Heart left ventricle (tissue), 16 donors: ENCODE measurements at places on chromosomes 12 and 14. TPM values are rescaled to one million over a fixed set of nuclear protein-coding genes. Genes with fewer than 3 reads are reported as not detected.

- DNase-seq, result no peak
These were observed 132.4 kb upstream of the CNTN1 start for GRCh38 chr12:40559865-40560264.

Gene INHBC
- 0.03 TPM for polyA plus RNA-seq

Gene BCL11B
- 0.04 TPM for polyA plus RNA-seq

- no peak for DNase-seq
These were observed 75.2 kb downstream of the TNFAIP2 start for GRCh38 chr14:103198131-103199105.

Gene NTN4
- polyA plus RNA-seq, result 27.8 TPM

DNA sequence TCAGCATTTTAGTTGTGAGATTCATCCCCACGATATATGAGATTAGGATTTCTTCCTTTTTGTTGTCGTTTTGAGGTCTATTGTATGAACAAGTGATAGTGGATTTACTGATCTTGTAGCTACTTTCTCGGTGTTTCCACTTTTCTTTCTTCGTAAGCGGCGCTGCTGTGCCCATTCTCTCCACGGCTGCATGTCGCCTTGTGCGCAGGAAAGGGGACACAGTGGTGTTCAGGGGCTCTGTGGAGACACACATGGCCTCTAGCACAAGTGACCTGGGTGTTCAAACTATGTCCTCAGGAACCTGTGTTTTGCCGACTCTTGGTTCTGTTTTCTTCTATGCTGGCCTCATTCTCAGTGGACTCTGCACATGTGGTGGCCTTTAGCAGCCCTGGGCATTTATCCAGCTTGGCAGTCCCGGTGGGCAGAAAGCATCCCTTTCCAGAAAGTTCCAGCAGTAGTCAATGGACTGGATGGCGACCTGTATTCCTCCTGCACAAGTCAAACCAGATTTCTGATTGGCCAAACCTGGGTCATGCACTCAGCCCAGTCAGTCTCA, 18.7 kb downstream of the CKAP4 start:
- no peak for DNase-seq

Gene MCRS1
- polyA plus RNA-seq, result 64.2 TPM

- no peak for DNase-seq
These were observed 95.5 kb upstream of the PDE3A start for GRCh38 chr12:20272801-20273200.

DNA sequence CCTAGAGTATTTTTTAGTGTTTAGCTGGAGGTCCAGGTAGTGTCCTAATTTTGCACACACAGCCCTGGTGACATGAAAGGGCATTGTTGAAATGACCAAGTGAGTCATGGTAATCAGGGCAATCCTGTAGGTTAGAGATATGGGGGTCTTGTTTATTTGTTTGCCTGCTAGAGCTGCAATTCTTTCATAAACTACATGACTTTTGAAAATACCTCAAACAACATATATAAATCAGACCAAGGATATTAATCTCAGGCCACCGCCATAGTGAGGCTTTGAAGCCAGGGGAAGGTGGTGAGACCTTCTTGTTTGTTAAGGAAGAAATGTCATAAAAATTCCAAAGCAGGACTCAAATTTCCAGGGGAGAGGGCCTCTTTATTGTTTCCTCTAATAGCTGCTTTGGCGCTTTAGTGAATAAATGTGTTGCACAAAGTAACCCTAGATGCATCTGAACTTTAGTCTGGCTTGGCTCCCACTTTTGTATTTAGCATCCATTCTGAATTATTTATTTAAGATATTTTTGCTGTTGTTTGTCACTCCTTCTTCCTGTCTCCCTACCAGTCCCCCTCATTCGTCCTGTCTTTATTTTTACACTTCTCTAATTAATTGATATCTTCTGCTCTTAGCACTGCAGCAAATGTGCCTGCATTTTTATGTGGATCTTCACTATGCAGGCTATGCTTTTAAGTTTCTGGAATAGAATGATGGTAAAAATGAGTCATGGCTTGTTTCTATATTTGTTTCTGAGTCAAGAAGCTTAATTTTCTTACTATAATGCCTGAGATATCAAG, 430.3 kb downstream of the RAD51B start:
- DNase-seq, result no peak

DNA sequence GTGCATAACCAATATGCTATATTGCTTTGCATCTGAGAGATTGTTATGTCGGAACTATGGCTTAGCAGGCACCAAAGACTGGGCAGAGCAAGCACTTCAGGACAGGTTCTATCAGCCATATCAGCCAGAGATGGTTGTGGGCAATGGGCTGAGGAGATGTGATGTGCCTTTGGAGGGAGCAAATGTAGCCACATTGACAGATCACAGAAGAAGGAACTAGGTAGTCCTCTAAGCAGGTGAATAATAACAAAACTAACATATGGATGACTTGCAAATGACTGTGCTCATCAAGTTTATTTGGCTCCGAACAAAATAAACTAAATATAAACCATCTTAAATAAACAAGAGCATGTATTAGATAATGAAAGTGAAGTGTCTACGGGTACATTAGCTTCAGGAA, 291.7 kb downstream of the RMST start:
- no peak for DNase-seq

Gene NANOG
- polyA plus RNA-seq, result not detected

GRCh38 chr14:74980731-74981461, 21.8 kb upstream of the EIF2B2 start:
- no peak for DNase-seq

DNA sequence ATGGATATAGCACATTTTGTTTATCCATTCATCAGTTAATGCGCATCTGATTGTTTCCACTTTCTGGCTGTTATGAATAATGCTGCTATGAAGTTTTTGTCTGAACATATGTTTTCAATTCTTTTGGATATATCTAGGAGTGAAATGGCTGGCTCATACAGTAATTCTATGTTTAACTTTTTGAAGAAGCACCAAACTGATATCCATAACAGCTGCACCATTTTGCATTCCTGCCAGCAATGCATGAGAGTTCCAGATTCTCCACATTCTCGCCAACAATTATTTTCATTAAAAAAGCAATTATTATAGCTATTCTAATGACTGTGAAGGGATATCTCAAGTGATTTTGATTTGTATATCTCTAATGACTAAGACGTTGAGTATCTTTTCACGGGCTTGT, 89.9 kb upstream of the PPP4R3A start:
- DNase-seq, result no peak

DNA sequence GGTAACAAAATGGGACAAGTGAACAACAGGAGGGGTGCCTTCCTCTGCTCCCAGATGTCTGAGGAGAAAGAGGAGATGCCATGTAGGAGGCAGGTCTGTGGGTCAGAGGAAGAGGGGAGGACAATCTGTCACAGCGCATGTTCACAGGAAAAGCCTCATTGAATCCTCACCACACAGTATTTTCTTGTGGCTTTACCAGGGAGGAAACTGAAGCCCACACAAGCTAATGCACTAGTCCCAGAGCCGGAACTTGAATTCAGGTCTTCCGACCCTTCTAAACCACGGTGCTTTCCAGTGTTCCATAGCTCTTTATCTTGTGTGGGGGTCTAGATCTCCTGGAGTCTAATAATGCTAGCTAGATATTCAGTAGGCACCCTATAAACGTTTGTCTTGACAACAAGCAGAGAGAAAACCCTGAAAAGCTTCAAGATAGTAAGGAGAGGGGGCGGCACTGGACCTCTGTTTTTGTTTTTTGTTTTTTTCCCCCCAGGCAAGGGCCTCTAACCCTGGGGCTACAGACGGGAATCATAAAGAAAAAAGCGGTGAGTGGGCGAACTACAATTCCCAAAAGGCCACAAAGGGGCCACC, 371 bp upstream of the SHMT2 start:
- no peak for DNase-seq

DNA sequence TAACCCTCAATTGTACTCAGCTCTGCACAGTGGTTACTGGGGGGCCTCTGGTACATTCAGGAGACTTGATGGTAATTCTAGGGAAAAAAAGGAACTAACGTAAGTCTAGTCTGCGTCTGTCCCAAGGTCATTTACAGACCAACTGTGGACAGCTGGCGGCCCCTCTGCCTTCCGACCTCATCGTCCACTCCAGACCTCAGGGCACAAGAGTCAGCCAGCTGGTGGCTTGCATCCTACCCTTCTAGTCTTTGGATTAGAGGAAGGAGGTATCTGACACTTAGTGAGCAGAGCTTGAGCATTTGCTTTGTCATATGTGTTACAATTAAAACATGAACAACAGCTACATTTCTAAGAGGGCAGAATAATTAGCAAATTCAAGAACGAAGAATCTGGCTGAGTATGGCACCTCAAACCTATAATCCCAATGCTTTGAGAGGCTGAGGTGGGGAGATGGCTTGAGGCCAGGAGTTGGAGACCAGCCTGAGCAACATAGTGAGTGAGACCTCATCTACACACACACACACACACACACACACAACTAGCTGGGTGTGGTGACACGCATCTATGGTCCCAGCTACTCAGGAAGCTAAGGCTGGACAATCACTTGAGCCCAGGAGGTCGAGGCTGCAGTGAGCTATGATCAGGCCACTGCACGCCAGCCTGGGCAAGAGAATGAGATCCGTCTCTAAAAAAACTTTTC, 36.5 kb downstream of the SSH1 start:
- peak; percentile 61 for DNase-seq

Gene B3GNT4
- polyA plus RNA-seq, result 0.11 TPM
